ENCODE measurements at places on chromosomes 1 and 21.

DNA sequence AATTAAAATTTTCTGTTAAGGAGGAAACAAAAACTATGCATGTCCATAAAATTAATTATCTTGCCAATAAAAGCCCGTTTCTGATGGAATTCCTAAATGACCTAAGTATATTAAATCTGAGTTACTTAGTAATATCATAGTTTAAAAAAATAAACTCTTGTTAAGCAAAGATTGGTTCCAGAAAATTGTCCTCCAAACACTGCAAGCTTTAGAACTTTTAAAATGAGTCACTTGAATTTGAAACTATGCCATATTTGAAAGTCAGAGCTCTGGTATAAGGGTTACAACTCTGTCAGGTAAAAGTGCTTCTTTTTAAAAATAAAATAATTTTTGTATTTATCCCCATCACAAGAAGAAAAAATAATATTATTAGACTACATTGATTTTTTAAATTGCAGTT lies 409.5 kb downstream of the PLPP3 start:
- no peak for DNase-seq

DNA sequence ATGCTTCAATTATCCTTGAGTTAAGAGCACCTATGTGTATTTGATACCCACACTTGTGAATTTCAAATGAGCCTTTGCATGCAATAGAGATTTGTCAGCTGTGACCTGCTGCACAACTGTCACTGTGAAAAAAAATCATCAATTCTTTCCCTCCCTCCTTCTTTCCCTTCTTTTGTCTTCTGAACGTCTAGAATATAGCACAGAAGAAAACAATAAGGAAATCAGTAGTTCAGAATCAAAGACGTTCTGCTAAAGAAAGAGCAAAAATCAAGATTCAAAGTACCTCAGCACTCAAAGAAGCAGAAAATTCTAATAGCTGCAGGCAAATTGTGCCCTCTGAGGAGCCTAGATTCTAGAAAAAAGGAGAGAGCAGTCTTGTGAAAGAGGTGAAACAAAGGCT lies 1.7 kb upstream of the FMN2 start:
- DNase-seq = no peak

DNA sequence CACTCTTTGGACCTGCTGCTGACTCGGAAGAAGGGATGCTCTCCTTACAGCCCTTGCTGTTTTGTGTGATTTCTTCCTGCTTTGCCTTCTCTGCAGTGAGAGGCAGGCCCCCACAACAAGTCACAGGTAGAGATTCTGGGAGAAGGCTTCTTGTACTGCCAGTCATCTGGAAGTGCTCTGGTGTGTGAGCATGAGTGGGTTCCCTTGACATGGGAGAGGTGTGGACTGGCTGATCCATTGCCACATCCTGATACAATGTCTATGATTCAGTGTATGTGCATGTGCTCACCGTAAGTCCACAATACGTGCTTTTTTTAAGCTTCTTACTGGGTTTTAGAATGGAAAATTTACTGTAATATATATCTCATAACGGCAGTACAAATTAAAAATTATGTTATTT lies 46.0 kb upstream of the PLA2G4A start:
- no peak for DNase-seq

GRCh38 chr1:156368889-156369684 lies at the start of gene RHBG:
RHBG (plus strand) TSS chr1:156369211; CDS start chr1:156369250, 39 bp downstream.
- no peak for DNase-seq

DNA sequence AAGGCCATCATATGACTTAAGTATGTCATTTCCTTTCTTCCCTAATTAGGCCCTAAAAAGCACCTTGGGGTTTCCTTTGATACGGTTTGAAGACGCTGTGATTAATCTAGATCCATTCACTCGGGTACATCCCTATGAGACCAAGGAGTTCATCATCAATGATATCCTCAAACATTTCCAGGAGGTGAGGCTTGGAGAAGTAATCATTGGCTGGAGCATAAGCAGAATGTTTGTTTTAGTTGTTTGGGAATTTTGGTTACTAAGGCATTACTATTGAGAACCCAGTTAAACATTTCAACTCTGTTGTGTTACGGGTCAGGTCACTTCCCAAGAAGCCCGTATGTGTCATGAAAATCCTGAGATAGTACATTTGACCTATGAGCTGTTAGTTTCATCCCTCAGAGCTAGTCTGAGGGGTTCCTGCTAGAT lies 185.2 kb downstream of the VPS13D start:
- DNase-seq = no peak

GRCh38 chr1:45867697-45868348 lies 64.4 kb downstream of the MAST2 start:
- no peak for DNase-seq

- DNase-seq = no peak
Measured at GRCh38 chr1:173302890-173303829, 96.0 kb upstream of the TNFSF4 start.

DNA sequence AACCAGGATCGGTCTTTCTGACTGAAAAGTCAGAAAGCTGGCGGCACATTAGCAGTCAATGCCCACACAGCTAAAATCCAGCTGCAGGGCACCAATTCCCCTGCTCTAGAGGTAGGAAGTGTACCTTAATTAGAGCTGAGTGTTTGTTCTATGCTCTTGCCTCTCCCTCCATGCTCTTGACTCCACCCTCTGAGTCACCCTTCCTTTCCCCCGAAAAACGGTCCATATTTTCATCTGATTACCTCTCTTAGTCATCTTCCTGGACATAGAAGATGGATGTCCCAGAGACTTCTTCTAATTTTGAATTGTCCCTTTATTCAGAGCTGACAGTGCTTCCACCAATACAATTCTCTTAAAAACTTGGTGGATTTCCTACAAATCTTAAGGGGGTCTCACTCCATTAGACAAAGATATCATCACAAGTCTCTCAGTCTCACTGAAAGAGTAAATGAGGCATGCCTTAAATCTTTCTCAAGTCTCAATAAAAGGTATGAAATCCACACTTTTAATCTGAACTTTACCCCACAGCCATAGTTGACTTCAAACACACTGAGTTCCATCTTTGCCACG lies 44.1 kb upstream of the SLC19A1 start:
- DNase-seq = no peak

DNA sequence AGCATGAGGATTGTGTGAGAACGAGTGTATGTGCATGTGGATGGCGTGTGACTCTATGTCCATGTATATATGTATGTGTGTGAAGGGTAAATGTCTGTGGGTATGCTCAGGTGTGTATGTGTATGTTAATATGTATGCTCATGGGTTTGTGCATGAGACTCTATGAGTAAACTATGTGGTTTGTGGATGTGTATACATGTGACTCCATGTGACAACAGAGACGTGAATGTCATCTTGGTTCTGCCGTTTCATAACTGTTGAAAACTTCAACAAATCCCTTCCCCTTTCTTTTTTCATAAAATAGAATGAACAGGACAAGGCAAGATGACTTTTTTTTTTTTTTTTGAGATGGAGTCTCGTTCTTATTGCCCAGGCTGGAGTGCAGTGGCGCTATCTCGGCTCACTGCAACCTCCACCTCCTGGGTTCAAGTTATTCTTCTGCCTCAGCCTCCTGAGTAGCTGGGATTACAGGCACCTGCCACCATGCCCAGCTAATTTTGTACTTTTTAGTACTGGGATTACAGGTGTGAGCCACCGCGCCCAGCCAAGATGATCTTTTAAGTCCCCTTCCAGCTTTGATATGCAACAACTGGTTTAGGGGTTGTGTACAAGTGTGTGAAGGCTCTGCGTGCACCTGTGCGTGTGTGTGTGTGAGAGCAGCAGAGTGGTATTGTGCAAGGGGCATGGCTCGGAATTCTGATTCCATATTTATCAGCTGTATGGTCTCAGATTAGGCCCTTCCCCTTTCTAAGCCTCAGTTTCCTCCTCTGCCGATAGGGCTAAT lies 106.3 kb downstream of the EBNA1BP2 start:
- DNase-seq = no peak

- DNase-seq = no peak
Measured at GRCh38 chr1:1119272-1119890, 3.5 kb upstream of the C1orf159 start.

DNA sequence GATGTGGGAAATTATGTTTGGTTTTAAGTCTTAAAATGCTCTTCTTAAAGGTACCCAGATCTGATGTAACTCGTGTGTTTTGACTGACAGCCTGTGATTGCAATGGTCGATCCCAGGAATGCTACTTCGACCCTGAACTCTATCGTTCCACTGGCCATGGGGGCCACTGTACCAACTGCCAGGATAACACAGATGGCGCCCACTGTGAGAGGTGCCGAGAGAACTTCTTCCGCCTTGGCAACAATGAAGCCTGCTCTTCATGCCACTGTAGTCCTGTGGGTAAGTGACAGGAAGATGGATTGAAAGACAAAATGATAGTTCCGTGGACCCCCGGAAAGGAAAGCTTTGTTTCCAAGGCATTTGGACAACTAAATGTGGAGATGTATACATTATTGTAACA lies 71.6 kb upstream of the LAMC2 start:
- no peak for DNase-seq

DNA sequence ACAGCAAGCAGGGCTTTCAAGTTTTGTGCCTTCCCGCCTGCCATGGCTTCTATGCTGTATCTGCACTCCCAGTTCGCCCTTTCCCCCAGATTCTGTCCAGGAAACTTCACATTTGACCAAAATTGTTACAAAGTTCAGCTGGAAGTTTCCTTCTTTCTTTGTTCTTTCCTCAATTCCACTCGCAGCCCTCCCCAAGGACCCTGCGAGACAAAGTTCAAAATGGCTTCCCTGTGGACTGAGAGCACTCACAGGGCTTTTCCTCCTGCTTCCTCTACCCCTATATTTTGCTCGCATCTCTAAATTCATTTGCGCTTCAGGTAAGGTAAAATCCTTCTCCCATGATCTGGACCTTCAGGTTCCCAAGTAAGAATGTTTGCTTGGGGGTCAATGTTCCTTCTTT lies 1348.4 kb upstream of the B3GALT2 start:
- no peak for DNase-seq

DNA sequence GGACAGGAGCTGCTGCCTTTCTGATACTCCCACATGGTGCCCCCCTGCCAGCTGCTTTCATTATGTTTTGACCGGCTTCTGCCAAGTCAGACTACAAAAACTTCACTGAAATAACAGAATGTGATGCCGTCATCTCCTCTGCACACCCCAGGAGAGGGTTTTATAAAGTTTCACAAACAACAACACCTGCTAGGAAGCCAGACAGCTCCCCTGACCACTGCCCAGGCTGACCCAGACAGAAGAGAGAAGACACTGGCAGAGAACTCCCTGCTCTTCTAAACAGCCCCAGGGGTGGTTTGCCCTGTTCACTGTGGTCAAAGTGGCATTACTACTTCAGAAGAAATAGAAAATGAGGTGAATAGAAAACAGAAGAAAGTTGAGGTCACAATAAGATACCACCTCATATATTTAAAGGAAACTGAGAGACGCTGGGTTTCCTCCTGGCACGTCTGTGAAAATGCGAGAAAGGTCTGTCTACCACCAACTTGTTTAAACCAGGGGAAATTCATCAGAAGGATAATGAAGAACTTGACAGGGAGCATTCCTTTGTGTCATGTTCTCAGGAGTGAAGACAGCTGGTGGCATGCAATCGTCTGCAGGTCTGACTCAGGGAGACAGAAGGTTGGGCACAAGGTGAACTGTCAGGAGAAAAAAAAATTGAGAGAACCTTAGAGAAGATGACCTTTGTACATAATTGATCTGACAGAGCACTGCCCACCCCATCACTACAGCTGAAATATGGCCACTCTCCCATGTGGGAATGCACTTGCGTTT lies 119.0 kb upstream of the NFIA start:
- DNase-seq = no peak

DNA sequence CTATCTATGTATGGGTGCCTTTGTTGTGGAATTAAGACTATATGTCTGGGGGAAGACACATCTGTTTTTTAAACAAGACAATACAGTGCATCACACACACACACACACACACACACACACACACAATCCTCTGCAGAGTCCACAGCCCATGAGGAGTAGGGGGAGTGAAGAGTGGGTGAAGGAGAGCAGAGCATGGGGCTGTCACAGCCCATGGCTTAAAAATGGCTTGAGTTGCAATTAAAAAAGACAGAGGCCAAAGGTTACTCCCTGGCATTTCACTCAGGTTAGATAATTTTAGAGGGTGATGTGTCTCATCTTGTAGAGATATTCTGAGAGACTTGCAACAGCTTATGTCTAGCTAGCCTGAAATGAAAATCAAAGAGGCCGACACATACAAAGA lies 176.5 kb upstream of the PLXNA2 start:
- DNase-seq = no peak

GRCh38 chr1:10424034-10424433 lies 6.2 kb upstream of the CENPS start:
- DNase-seq = no peak

DNA sequence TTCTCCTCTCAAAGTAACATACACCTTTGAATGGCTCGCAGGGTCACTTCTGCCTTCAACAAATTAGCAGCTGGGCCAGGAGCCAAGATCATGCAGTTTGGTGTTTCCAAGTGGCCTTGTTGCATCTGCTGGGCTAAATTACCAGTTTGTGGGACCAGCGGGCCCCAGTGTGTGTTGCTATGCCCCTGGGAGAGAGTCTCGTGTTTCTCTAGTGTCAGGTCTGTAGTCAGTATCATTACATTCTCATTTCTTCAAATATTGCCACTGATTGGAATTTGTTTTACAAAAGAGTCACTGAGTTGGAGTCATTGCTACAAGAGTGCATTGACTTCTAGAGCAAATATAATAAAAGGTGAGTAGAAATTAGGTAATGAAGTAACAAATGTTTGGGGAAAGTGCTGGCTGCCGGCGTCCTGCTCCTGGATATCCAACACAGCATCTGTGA lies 35.5 kb downstream of the RHOU start:
- DNase-seq = no peak

- no peak for DNase-seq
Measured at GRCh38 chr1:111598544-111598943, 21.0 kb upstream of the RAP1A start.

- no peak for DNase-seq
Measured at GRCh38 chr1:207873055-207873890, 37.7 kb downstream of the CD34 start.

GRCh38 chr1:202023001-202023433 lies 12.6 kb downstream of the ELF3 start:
- DNase-seq = peak; percentile 89

- no peak for DNase-seq
Measured at GRCh38 chr1:50964863-50965262, 4.8 kb upstream of the FAF1 start.

- no peak for DNase-seq
Measured at GRCh38 chr1:90325168-90325567, 330.3 kb downstream of the ZNF326 start.

GRCh38 chr21:14480411-14481031 lies 65.6 kb downstream of the SAMSN1 start:
- no peak for DNase-seq

GRCh38 chr1:160863774-160864131 lies 1.1 kb upstream of the CD244 start:
- no peak for DNase-seq

GRCh38 chr1:14517841-14518180 lies 80.7 kb upstream of the KAZN start:
- DNase-seq = no peak

DNA sequence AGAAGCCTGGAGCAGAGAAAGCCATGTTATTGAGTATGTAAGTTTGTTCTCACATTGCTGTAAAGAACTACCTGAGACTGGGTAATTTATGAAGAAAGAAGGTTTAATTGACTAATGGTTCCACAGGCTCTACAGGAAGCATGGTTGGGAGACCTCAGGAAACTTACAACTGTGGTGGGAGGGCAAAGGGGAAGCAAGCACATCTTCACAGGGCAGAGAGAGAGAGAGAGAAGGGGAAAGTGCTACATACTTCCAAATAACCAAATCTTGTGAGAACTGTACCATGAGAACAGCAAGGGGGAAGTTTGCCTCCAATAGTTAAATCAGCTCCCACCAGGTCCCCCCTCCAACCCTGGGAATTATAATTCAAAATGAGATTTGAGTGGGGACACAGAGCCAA lies 302.7 kb downstream of the ST6GALNAC3 start:
- no peak for DNase-seq

GRCh38 chr1:10835822-10836421 lies 39.5 kb upstream of the CASZ1 start:
- DNase-seq = no peak

Data from RWPE2 (cell line).